ENCODE measurements at places on chromosomes 2 and 18.

GRCh38 chr2:196262606-196263005 is 91.2 kb upstream of the STK17B start:
- DNase-seq, result no peak

- peak; percentile 11 for DNase-seq
Measured at GRCh38 chr18:10784596-10785202, 258.9 kb downstream of the NAPG start.

- no peak for DNase-seq
Measured at GRCh38 chr2:182543741-182544525, 117.1 kb upstream of the PDE1A start.

- no peak for DNase-seq
Measured at GRCh38 chr18:27763936-27764335, 413.0 kb downstream of the CDH2 start.

DNA sequence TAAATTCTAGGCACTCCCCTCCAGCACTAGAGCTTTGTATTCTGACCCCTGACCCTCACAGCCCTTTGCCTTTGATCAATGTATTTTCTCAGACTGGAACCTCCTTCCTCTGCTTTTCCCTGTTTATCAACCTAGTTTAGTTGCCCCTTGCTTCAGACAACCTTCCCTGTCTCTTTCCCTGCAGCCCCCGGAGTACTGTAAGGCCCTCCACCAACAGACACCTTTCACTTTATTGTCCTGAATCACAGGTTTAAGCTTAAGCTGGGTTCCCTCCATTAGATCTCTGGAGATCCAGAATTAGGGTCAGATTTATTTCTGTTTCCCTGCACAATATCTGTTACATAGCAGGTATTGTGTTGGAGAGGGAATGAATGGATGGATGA is 140.2 kb downstream of the DDX1 start:
- DNase-seq, result no peak

GRCh38 chr2:38723173-38723572 is 28.0 kb downstream of the SRSF7 start:
- DNase-seq, result no peak

GRCh38 chr2:197803033-197803444 is 1.4 kb upstream of the PLCL1 start:
- DNase-seq, result peak; percentile 55

DNA sequence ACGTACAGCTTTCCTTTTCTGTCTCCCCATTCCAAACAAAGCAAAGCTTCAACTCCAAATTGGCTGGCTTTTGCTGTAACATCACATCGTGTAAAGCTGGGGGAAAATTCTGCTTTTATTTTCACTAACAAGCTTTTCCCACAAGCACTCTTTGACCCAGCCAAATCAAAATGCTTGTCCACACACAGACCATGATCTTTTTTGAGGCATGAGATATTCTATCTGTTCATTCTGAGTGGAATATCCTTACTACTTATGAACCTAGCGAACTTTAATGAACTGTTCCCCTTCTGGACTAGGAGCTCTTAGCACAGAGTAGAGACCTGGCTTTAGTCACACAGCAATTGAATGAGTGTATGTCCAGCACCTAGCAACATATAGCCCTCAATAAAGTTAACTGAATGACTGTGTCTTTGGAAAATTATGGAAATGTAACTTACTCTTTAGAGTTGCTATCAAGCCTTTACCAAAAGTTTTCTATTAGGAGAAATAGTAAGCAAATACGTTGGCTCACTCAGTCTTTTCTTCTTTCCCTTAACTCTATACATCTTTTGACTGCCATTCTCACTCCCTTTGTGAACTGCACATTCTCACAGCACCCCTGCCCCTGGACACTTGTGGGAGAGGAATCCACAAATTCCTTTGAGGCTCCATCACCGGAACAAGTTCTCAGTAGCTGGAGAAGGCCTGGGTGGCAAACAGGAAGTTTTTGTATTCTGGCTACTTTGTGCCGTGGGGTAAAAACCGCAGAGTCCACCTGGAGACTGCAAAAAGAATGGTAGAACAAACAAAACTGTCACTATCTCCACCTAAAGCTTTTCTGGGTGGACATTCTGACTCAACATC is 1.3 kb upstream of the UBE2E3 start:
- peak; percentile 8 for DNase-seq

DNA sequence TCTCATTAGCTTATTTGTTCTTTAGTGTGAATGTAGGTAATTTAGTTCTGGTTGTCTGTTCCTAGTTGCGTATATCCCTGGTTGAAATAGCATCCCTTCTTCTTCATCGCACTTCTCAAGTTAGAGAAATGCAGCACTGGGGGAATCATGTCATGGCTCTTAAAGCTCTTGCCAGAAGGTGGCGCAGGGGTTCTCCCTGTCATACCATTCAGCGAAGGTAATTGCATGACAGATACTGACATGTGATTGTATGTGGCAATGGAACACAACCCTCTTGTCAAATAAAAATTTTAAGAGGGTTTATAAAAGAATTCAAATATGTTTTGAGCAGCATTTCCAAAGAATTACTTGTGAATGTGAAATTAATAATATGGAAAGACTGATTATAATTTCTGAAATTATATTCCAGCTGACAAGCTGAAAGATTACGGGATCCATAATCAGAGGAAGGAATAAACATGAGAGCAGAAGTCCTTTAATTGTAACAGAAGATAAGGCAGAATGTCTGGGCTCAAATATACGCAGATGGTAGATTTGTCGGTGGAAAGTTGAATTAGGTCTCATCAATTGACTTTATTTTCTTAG is 411.7 kb downstream of the DSEL start:
- peak; percentile 1 for DNase-seq

DNA sequence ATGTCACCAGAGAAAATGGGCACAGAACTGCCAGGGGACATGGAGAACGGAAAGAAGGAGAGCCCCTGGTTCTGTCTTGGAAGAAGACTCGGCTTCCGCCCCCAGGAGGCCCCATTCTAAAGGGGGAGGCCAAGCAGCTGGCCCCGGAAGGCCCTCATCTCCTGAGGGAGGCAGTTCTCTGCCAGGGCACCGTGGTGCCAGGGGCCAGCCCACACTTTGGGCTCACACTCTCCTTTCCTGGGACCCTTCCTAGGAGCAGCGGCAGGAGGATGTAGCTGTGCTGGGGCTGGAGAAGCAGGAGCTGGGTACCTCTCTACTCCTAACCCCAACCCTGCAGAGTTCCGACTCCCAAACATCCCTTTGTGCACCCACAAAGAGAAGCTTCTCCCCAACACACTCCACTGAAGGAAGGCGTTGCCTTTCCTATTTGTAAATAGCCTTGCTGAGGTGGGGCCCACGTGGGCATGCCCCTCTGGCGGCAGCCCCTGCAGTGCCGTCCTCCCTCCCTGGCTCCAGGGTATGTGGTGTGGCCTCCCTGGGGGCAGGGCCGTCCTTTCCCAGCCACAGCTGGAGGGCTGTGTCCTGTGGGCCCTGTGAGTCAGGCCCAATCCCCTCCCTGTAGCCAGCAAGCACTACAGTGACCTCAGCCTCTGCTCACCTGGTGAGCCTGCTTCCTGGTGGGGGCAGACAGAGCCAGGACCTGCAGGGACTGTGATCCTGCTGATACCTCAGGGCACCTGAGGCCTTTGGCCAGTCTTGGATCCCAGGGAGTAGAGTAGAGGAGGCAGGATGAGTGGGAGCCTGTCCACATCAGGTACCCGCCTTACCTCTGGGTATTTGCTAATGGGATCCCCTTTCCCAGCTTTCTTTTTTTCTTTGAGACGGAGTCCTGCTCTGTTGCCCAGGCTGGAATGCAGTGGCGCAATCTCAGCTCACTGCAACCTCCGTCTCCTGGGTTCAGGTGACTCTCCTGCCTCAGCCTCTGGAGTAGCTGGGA is 26.6 kb downstream of the ZFP36L2 start:
- DNase-seq, result no peak

- DNase-seq, result no peak
Measured at GRCh38 chr2:26238311-26238958, 6.0 kb downstream of the HADHA start.
